ENCODE measurements at places on chromosomes 1 and 21.

DNA sequence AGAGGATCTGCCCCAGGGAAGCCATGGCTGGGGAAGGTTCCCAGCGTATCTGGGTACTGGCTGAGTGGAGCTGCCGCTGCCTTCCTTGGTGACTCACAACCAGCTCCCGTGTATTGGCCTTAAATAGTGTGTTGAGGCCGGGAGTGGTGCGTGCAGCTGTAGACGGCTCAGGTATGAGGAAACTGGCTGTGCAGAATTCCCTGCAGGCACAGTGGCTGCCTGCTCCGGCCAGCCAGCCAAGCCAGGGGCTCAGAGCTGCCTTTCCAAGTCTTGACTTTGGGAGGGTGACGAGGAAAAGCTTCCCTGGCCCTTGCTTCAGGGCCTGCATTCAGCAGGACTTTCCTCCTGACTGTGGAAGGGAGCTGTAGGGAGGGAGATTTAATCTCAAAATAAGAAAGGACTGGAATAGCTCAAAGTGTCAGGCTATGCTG lies at the start of gene VTCN1:
TSS of gene VTCN1 (minus strand) at position 97 of the 431 bp plus-strand sequence. CDS start at position 25, 72 bp downstream.
- DNase-seq = no peak

- DNase-seq = no peak
Measured at GRCh38 chr1:221644145-221644448, 97.8 kb downstream of the DUSP10 start.

GRCh38 chr1:19476450-19477190 lies 8.7 kb downstream of the CAPZB start:
- no peak for DNase-seq

- DNase-seq = no peak
Measured at GRCh38 chr1:43573066-43573800, 42.5 kb downstream of the PTPRF start.

DNA sequence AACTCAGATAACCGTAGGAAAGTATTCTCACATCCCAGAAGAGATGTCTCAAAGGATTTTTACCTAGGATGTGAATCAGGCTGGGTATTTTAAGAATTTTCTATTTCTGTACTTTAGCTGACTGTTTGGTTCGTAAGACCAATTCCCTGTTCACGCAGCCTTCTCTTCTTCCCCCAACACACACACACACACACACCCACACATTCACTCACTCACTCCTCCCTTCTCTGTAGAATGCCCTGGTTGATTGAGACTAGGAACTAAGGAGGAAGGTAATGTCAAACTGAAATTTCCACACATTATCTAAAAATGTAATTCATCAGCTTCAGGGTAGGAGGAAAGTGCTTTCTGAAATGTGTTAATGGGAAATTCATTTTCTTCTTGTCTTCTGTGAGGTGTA lies 43.5 kb downstream of the ELAVL4 start:
- DNase-seq = no peak

GRCh38 chr1:28796352-28797211 lies 15.4 kb upstream of the OPRD1 start:
- no peak for DNase-seq

GRCh38 chr1:201609661-201610318 lies 70.9 kb downstream of the NAV1 start:
- no peak for DNase-seq

DNA sequence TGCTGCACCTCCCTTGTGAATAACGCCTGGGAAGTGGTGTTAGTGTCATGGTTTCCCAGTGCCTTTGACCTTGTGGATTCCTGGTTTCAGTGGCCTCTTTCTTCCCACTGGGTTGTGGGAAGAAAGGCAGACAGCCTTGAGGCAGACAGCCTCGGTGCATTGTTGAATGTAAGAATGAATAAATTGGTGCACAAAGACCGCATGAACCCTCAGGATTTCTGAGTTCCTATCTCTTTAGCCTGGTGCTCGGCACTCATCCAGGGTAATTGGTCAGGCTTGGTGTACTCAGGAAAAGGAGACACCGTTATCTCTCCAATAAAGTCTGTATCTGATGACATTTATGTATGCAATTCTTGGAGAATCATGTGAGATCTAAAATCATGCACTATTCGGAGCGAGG lies 5.1 kb downstream of the ZNF362 start:
- DNase-seq = no peak

GRCh38 chr21:33023574-33024200 lies 2.0 kb upstream of the OLIG2 start:
- no peak for DNase-seq

- DNase-seq = no peak
Measured at GRCh38 chr1:218677026-218677425, 331.9 kb downstream of the TGFB2 start.

DNA sequence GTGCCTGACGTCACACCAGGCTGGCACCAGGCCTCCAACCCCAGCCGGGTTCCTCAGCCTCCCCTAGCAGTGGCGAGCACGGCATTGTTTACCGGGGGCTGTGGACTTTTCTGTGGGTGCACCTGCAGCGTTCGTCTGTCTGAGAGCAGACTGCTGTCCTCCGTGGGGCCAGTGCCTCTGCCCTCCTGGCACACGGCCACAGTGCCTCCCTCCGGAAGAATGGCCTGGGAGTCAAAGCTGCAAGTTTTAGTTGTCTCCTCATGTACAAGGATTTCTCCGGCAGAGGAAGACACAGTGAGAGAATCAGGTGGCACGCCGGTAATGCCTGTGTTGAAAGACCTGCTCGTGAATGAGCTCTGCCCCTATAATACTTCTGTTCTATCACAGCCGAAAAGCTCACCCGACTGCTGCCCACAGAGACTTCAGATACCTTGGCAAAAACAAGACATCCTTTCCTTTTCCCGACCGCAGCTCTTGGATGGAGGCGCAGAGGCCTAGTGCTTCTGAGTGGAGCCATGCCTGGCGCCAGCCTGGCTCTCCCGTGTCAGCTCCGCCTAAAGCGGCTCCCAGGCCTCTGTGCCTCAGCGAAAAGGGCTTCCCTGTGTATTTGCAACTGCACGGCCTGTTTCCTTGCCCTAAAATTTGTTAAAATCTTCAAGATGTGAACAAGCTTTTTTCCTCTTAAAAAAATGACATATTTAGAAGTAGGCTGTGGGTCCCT lies 71.4 kb downstream of the AGPAT3 start:
- DNase-seq = no peak
